Activated naive CD4-positive, alpha-beta T cell treated with anti-CD3 and anti-CD28 coated beads for 36 hours (primary cell): ENCODE measurements at places on chromosomes 4 and X. TPM values are rescaled to one million over a fixed set of nuclear protein-coding genes. Genes with fewer than 3 reads are reported as not detected.

COL4A5 gene
- total RNA-seq = not detected

JCHAIN gene
- not detected for total RNA-seq

UGT2B17 gene
- not detected for total RNA-seq

MAN2B2 gene
- 12.7 TPM for total RNA-seq

CDX4 gene
- total RNA-seq = not detected

TMPRSS11A gene
- not detected for total RNA-seq

SLC25A14 gene
- 7.4 TPM for total RNA-seq

DNA sequence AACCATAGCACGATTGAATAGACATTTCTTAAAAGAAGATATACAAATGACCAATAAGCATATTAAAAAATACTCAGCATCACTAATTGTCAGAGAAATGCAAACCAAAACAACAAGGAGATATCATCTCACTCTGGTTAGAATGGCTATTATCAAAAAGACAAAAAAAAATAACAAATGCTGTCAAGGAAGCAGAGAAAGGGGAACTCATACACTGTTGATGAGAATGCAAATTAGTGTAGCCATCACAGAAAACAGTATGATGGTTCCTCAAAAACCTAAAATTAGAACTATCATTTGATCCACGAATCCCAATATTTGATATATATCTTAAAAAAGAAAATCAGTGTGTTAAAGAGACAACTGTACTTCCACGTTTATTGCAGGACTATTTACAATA lies 71.7 kb upstream of the BANK1 start:
- no peak overlapping the region for H3K4me3 ChIP-seq
- no peak overlapping the region for H3K27ac ChIP-seq
- no peak for DNase-seq
- H3K4me1 ChIP-seq = no peaks in the 10 kb centered on the region
- no peaks in the 10 kb centered on the region for H3K27me3 ChIP-seq

DNA sequence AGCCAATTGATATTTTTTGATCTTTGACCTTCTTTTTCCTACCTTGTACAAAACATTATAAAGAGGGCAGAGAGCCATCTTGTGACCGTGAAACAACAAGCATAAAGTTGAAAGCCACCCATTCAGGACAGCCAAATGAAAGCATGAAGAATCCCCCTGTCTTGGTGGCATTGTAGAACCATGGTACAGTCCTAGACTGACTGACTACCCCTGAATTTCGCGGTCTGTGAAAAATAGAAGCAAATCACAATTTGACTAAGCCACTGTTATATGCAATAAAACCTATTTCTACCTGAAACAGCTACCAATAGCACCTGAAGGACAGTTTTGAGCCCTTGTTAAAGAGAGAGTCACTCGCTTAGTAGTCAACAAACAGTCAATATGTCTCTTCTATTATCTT lies 527.4 kb downstream of the MID1IP1 start:
- H3K27ac ChIP-seq = peak overlapping the region; percentile 89
- H3K36me3 ChIP-seq = peaks cover 11% of the 10 kb centered on the region

GRCh38 chr4:83679254-83679653 lies 143.3 kb downstream of the GPAT3 start:
- no peaks in the 10 kb centered on the region for H3K4me1 ChIP-seq
- H3K36me3 ChIP-seq = no peaks in the 10 kb centered on the region
- DNase-seq = no peak
- H3K4me3 ChIP-seq = no peak overlapping the region
- H3K27ac ChIP-seq = no peak overlapping the region
- H3K27me3 ChIP-seq = peaks cover 9% of the 10 kb centered on the region

- no peak overlapping the region for H3K4me3 ChIP-seq
- H3K27me3 ChIP-seq = no peaks in the 10 kb centered on the region
- peaks cover 28% of the 10 kb centered on the region for H3K36me3 ChIP-seq
- no peak for DNase-seq
Measured at GRCh38 chrX:55758033-55758432, 40.5 kb downstream of the RRAGB start.

- no peak overlapping the region for H3K27ac ChIP-seq
- DNase-seq = no peak
- peaks cover 39% of the 10 kb centered on the region for H3K27me3 ChIP-seq
Measured at GRCh38 chr4:27048429-27049238, 188.0 kb downstream of the STIM2 start.

GRCh38 chrX:15349046-15349445 lies 13.7 kb upstream of the PIGA start:
- no peaks in the 10 kb centered on the region for H3K36me3 ChIP-seq
- H3K4me1 ChIP-seq = no peaks in the 10 kb centered on the region
- DNase-seq = peak; percentile 17
- H3K4me3 ChIP-seq = no peak overlapping the region
- no peak overlapping the region for H3K27ac ChIP-seq

DNA sequence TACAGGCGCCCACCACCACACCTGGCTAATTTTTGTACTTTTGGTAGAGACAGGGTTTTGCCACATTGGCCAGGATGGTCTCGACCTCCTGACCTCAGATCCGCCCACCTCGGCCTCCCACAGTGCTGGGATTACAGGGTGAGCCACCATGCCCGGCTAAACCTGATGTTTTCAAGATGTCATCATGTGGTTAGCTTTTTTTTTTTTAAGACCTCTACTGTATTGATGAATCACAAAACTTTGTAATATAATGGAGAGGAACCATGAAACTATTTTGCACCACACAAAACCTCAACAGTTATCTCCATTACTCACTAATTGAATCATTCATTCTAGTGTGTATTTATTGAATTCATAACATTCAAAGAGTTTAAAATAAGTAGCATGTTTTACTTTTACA lies 94.7 kb upstream of the NEIL3 start:
- peaks cover 4% of the 10 kb centered on the region for H3K27me3 ChIP-seq
- H3K36me3 ChIP-seq = no peaks in the 10 kb centered on the region
- no peaks in the 10 kb centered on the region for H3K4me1 ChIP-seq
- no peak for DNase-seq

DNA sequence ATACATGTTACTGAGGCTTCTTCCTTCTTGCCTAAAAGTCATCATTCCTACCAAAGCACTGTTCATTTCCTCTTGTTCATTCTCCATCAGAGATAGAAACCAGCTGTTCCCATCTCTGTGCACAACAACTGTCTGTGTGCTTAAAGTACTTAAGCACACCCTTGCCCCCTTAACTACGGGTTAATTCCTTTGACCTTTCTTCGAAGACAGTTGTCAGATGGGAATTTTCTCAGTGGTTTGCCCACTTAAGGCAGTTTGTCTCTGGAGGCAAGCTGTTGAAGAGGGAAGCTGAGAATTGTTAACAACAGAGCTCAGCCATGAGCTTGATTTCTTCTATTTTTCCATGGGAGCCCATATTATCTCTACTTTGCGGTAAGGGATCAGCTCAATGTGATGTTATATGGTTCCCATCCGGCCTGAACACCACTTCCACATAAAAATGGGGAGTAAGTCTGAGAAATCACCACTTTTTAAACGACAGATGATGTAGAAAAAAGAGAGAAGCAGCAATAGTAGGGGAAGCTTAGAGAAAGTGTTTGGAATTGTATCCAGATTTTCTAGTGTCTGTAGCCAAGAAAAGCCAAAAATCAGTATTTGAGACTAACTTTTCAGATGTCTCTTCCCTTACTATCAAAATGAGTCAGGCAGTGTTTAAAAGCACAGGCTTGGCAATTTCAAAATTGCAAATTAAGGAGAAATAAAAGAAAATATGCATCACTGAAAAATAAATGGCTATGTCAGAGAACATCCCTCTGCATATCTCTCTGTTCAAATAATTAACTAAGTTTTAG lies 194.4 kb downstream of the SLIT2 start:
- H3K27me3 ChIP-seq = no peaks in the 10 kb centered on the region
- H3K4me3 ChIP-seq = no peak overlapping the region

DNA sequence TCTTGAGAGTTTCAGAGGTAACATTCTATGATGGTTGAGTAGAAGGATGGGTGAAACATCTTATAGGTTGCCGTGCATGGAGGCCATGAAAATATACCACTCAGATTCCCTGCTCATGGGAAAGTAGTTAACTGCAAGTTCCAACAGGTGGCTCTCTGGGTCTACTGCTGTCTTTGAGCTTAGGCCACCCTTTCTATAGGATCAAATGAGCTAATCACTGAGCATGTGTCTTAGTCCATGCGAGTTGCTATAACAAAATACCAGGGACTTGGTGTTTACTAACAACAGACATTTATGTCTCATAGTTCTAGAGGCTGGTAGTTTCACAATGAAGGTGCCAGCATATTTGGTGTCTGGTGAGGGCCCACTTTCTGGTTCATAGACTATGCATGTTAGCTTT lies 144.8 kb upstream of the UNC5C start:
- H3K4me3 ChIP-seq = no peak overlapping the region
- H3K27ac ChIP-seq = no peak overlapping the region

GRCh38 chrX:110136136-110136535 lies 133.2 kb downstream of the TMEM164 start:
- H3K27me3 ChIP-seq = no peaks in the 10 kb centered on the region
- H3K36me3 ChIP-seq = peaks cover 6% of the 10 kb centered on the region

DNA sequence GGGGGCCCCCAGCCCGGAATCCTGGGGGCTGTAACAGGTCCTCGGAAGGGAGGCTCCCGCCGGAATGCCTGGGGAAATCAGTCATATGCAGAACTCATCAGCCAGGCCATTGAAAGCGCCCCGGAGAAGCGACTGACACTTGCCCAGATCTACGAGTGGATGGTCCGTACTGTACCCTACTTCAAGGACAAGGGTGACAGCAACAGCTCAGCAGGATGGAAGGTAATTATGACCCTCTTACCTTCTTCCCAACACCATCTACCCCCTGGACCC lies 1.0 kb downstream of the FOXO4 start:
- no peaks in the 10 kb centered on the region for H3K27me3 ChIP-seq
- peak overlapping the region; percentile 82 for H3K4me3 ChIP-seq
- H3K27ac ChIP-seq = no peak overlapping the region
- H3K36me3 ChIP-seq = no peaks in the 10 kb centered on the region
- DNase-seq = no peak

GRCh38 chr4:145907812-145908211 lies 30.8 kb downstream of the ZNF827 start:
- no peak overlapping the region for H3K4me3 ChIP-seq
- H3K27ac ChIP-seq = no peak overlapping the region
- DNase-seq = no peak
- peaks cover 26% of the 10 kb centered on the region for H3K4me1 ChIP-seq
- peaks cover 11% of the 10 kb centered on the region for H3K36me3 ChIP-seq

- peaks cover 23% of the 10 kb centered on the region for H3K4me1 ChIP-seq
- H3K27me3 ChIP-seq = no peaks in the 10 kb centered on the region
- no peak overlapping the region for H3K4me3 ChIP-seq
- no peak for DNase-seq
- peaks cover 9% of the 10 kb centered on the region for H3K36me3 ChIP-seq
- no peak overlapping the region for H3K27ac ChIP-seq
Measured at GRCh38 chrX:46737041-46737440, 21.9 kb downstream of the SLC9A7 start.

- no peaks in the 10 kb centered on the region for H3K4me1 ChIP-seq
- no peak for DNase-seq
- no peaks in the 10 kb centered on the region for H3K27me3 ChIP-seq
- H3K27ac ChIP-seq = no peak overlapping the region
- H3K4me3 ChIP-seq = no peak overlapping the region
Measured at GRCh38 chr4:43778187-43778915, 670.3 kb downstream of the KCTD8 start.
